NCI-H1105 treated with DMSO at 0.1 percent for 48 hours (cell line): ENCODE measurements at places on chromosomes 6 and 20.

DNA sequence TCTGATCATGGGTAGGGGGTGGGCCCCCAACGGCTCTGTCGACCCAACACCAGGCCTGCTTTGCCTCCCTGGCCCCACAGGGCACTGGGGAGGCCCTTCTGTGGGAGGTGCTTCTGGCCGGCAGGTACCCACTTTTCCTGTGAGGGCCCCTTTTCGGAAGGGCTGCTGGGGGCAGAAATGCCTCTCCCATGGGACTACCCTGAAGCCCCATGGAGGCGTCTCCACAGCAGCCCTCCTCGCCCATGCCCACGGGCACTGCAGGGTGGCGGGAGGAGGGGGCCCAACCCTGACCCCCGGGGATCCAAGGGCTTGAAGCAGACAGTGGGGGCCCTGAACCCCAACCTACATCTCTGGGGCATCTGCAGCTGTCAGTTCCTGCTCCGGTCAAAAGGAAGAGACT is 2.3 kb downstream of the BIRC7 start:
- DNase-seq = no peak

DNA sequence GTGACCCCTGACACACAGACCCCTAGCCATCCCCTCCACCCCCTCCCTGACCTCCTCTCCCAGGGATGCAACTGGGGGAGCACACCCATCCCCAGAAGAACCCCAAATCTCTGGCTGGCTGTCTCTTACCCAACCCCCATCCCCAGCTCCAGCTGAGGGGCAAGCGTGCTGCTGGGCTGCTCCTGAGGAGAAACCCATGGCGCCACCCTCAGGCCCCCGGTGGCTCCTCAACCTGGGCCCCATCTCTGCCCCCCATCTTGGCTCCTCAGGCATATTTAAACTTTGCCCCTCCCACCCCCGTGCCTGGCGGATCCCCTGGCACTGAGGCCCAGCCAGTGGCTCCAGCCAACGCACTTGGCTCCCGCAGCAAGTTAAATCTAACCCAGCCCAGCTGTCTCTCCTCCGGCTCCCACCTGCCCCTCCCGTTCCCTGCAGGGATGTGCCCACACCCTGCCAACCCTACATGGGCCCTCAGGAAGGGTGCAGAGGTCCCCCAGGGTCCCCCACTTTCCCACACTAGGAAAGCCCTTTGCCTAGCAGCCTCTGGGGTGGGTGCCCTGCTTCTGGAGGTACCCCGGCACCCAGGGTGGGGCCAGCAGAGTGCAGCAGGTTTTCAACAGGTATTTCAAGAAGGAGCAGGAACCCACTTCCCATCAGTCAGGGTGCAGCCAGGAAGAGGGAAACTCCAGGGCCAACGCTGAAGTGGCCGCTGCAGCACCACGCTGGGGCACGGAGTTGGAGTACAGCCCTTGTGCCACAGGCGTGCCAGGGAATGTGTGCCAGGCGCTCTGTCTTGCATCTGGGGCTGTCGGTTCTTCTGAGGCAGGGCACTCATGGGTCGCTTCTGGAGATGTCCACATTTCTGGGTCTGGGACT is 5.3 kb upstream of the OSBPL2 start:
- DNase-seq = no peak

DNA sequence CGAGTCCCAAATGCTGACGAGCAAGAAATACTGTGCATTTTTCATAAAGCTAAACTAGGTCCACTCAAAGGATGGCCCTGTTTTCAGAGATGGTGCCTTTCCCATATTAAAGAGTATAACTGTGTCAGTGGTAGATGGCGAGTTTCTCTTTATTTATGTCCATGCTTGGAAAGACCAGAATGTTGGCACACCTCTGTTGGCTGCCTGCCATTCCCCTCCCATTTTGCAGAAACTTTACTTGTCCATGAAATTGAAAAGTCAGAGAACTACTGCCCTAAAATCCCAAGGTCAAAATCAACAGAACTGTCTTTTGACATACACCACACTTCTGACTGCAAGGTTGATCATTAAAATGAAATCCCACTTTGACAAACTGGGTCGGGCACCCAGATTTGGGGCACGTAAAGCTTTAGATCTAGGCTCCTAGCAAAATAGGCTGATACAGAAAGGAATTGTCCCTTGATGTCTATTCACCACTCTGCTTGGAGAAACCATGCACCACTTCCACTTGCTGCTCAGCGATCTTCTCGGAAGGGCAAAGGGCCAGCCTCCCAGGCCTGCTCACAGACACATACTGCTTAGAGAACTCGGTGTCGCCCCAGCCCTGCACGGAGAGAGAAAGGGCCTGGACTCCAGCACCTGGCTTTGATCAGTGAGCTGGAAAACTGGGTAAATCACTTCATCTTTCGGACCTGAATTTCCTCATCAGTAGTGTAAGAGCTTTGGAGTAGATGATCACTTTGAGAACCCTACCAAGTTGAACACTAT is 130.0 kb downstream of the AGPAT4 start:
- DNase-seq = no peak

DNA sequence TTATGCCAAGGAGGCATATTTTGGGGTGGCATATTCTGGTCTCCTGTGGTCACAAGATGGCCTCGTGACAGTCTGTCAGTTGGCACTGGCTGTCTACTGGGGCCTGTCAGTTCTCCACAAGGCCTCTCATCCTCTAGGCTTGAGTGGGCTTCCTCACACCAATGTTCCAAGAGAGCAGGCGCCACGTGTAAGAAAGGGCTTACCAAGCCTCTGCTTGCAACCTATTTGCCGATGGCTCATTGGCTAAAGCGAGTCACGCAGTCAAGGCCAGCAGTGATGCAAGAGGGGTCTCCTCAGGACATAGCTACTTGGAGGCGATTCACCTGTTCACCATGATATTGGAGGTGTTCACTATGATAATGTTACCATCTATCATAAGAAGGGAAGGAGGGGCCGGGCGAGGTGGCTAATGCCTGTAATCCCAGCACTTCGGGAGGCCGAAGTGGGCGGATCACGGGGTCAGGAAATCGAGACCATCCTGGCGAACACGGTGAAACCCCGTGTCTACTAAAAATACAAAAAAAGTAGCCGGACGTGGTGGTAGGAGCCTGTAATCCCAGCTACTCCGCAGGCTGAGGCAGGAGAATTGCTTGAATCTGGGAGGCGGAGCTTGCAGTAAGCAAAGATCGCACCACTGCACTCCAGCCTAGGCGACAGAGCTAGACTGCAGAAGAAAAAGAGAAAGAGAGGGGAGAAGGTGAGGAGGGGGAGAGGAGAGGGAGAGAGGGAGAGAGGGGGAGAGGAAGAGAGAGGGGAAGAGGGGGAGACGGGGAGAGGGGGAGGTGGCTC is 35.3 kb downstream of the C6orf52 start:
- no peak for DNase-seq

DNA sequence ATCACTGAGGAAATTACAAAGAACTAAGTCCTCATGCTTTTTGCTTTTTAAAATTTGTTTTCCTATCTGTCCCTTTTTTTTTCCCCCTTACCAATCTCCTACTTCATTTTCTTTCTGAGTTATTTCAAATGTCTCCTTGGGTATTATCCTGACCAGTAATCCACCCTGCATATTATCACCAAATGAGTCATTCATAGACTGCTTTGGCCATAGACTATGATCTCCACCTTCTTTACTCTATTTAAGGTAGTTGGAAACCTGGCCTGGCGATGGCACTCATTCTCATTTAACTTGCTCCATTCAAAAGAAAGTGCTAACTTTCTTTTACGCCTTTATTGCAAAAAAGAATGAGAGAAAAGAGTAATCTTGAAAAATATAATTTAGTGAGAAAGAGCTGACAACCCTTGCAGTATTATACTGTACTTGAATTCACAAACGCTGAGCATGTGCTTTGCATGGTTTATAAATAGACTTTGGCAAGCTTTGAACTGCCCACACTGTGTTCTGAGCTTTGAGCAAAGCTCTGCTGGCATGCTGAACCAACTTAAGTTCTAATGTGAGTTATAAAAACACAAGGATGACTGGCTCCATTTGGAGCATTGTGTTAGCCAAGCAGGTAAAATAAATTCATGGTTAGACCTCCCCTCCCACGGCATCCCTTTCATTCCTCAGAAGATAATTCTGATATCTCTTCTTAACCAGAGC is 198.9 kb downstream of the NKAIN2 start:
- DNase-seq = no peak

DNA sequence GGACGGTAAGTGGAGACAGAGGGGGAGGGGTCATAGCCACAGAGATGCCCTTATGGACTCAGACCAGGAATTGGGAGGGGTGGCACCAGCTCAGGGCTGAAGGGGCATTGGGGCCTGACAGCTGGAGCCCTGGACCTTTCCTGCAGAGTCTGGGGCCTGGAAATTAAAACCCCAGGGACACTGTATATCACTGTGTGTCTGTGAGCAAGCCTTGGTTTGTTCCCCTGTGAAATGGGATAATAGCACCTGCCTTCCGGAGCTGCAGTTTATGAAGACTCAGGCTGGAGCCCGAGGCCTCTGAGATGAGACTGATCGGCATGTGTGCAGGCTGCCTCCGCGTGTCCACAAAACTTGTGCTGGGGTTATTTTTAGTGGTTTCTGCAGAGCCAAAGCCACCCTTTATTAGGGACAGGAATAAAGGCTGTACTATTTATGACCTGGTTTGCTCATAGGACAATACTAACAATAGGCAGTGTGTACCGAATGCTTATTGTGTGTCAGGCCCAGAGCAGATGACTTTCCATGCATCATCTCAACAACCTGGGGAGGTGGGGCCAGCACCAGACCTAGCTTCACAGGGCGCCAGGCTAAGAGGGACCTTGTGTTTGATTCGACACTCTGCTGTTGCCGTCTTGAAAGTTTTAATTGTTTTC is 22.6 kb downstream of the MYH7B start:
- DNase-seq = no peak

DNA sequence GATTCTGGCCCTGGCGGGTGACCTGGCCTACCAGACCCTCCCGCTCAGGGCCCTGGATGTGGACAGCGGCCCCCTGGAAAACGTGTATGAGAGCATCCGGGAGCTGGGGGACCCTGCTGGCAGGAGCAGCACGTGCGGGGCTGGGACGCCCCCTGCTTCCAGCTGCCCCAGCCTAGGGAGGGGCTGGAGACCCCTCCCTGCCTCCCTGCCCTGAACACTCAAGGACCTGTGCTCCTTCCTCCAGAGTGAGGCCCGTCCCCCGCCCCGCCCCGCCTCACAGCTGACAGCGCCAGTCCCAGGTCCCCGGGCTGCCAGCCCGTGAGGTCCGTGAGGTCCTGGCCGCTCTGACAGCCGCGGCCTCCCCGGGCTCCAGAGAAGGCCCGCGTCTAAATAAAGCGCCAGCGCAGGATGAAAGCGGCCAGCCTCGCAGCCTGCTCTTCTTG is 868 bp upstream of the SLC2A4RG start:
- DNase-seq = peak; percentile 5
